ENCODE measurements at places on chromosomes 12 and 14.

DNA sequence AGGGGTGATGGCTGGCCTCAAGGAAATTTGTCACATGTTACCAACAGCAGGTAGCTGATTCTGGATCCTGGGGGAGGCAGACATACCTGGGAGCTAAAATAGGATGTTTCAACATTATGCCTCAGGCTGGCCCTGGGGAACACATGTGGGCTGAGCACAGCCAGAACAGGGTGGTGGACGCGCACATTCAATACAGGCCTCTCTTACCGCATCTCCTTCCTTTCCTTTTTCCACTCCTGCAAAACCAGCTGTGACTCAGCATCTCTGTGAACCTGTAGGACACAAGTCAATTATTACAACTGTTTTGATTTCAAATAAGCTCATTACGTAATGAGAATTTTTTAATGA lies 61.0 kb downstream of the NT5DC3 start:
- no peak for DNase-seq

GRCh38 chr12:6684609-6685008 lies 4.6 kb downstream of the ZNF384 start:
- DNase-seq: no peak

- DNase-seq: no peak
Observed at GRCh38 chr12:30169839-30170591, 386.3 kb upstream of the TMTC1 start.

DNA sequence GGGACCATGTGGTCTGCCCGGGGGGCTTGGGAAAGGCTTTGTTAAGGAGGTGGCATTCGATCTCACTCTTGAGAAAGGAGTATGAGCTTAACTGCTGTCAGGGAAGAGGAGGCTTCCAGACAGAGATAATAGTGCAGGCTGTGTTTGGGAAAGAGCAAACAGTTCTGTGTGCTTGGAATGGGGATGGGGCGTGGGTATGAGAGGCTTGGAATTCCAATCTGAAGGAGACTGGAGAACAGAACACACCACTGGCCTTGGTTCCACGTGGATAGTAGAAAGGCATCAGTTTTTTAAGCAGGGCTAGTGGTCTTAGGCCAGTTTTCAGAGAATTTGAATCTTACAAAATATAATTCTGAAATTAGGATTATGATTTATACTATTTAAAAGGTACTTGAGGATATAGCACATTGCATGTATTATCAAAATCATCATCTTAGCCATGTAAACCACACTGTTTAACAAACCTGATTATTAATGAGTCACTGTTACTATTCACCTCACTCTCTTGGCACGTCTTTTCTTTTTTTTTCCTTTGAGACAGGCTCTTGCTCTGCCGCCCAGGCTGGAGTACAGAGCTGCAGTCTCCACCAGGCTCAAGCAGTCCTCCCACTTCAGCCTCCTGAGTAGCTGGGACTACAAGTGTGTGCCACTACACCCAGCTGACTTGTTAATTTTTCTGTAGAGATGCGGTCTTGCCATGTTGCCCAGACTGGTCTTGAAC lies 38.5 kb upstream of the KCNK13 start:
- DNase-seq: no peak
